CD4-positive, alpha-beta T cell treated with Interleukin-4 for 1 hour (primary cell): ENCODE measurements at places on chromosomes 11 and 22.

GRCh38 chr11:120180551-120181232, 30.1 kb upstream of the OAF start:
- no peak for DNase-seq

GRCh38 chr11:35065566-35065965, 73.4 kb upstream of the CD44 start:
- DNase-seq = no peak

GRCh38 chr11:30522536-30523243, 63.5 kb downstream of the MPPED2 start:
- no peak for DNase-seq

DNA sequence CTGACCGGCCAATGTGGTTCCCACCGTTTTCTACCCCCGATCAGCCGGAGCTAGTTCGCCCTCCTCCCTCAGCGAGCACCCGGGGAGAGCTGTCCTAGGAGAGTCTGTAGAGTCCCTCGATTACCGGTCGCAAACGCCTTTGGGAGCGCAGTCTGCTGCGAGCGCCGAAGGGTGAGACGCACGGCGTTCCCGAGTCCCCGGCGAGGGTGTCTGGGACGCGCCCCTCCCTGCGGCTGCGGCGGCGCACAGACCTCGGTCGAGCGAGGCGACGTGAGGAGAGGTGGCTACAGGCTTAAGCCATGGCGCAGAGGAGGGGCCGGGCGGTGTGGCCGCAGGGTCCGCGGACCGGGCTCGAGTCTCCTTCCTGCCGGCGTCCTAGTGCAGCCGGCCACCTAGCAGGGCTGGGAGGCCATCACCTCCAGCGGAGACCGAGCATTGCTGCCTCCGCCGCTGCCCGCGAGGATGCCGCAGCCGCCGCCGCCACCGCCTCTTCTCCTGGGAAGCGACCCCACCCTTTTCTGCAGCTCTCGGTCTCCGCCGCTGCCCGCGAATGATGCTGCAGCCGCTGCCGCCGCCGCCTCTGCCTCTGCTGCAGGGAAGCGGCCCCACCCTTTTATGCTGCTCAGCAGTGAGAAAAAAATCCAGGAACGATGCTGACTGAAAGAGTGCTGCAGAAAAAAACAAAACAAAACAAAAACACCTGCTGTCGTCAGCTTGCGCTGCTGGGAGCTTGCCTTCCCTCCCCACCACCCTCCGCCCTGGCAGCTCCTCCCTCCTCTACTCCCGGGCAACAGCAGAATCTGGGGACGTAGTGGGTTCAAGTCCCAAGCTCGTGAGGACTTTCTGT, at the start of gene MAP6:
Gene MAP6, minus strand, starts transcription at position 588 of the 847 bp plus-strand sequence. CDS start 669 bp downstream, outside the sequence.
- no peak for DNase-seq

- DNase-seq = no peak
Measured at GRCh38 chr11:46330563-46331281, 16.5 kb upstream of the DGKZ start.

GRCh38 chr22:43230971-43231723, 44.2 kb upstream of the TTLL12 start:
- peak; percentile 65 for DNase-seq

DNA sequence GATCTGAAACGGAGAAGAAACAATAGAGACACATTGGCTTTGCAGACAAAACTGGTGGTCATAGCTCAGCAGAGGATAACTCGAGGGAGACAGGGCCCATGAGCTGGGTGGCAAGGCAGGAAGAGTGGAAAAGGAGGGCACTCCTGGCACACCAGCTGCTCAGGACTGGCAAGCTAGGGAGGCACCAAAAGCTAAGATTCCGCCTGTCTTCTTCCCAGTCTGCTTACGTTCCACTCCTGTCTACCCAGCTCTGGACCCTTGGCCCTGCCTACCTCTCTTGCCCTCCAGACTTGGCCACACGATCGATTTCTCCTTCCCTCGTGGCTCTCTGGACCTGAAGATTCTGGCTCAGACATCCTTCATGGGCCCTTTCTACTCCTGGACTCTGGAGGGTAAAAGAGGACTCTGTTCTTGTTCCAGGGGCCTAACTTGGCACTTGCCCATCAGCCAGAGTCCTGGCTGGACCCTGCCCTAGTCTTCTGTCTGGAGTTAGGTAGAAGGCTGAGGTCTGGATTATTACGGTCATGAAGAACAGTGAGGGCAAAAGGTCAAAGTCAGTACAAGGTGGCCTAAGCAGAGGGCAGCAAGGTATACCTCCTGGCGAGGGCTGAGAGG, 115.2 kb upstream of the PITPNB start:
- no peak for DNase-seq

GRCh38 chr11:44537679-44538078, 27.8 kb upstream of the CD82 start:
- DNase-seq = no peak

- DNase-seq = no peak
Measured at GRCh38 chr11:94405062-94405833, 4.0 kb upstream of the GPR83 start.

DNA sequence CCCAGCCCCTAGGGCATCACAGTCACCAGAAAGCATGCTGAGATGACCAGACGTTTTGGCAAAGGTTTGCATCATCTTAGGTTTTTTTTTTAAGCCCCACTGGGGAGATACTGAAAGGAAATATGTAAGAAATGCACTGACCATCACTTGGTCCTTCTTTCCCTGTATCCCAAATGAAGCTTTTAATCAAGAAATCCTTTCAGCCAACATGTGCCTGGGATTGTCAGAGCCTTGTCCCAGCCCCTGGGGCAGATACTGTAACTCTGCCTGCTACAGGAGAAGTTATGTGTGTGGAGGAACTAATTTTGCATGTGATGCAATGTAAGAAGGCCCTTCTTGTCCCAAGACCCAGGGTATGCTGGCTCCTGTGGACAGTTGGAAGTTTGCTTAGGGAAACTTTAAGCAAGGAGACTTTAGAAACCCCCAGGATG, 65.6 kb downstream of the PPFIBP2 start:
- DNase-seq = no peak

DNA sequence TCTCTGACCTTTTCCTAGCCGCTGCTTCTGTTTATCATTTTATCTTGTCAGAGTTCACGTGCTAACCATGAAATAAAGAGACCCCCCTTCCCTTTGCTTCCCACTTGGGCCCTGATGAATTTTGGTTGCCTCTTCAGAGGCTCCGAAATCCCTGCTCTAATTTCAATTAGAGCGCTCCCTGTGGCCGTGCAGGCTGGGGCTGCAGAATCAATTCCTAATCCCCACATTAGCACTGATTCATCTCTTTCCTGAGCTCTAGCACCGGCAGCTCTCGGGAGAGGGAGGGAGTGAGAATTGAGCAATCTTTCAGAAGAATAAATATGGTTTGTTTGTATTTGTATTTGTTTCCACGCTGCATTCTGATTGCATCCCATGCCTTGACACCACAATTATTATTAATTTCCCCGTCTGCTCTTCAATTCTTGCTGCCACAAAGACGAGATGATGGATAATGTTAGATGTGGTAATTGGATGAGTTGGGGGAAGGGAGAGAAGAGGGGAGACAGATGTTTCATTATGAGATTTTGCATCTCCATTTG, 76.9 kb downstream of the NTM start:
- DNase-seq = no peak

- DNase-seq = peak; percentile 54
Measured at GRCh38 chr11:75263944-75264349, 23.4 kb downstream of the TPBGL start.

GRCh38 chr22:47221840-47222615, 459.6 kb downstream of the TBC1D22A start:
- no peak for DNase-seq

- no peak for DNase-seq
Measured at GRCh38 chr11:10778217-10778970, 27.3 kb downstream of the CTR9 start.

- DNase-seq = no peak
Measured at GRCh38 chr11:1330473-1330872, 21.0 kb upstream of the TOLLIP start.

DNA sequence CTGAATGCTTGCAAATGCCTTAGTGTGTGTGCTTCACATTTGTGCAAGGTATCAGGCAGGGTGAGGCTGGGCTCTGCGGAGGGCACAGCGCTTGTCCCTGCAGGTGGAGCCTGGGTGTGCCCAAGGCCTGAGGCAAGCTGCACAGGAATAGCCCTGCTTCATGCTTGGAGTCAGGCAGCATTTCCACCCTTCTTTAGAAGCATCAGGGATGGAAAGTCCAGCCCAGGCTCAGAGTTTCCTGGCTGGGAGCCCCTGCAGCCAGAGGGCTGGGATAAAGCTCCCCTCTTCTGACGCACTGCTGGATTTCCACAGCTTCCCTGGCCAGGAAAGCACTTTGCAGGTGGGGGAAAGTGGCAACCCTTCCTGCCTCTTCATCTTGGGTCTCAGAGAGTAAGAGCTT, 63.4 kb downstream of the GALNT18 start:
- DNase-seq = no peak

DNA sequence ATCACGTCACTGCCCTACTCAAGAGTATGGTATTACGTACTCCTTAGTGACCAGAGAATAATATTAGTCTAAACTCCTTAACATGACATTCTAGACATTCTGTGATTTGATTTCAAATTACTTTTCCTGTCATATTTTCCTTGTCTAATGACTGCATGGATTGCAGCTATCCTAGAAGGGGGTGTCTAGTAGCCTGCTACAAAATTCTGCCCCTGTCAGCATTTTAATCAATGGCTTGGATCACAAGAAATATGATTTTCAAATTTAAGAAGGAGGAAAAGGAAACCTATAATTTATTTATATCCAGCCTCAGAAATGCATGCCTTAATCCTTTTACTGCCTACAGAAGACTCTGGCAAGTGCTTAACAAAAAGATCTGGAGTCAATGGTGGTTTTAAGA, 216.8 kb downstream of the SWAP70 start:
- DNase-seq = no peak

DNA sequence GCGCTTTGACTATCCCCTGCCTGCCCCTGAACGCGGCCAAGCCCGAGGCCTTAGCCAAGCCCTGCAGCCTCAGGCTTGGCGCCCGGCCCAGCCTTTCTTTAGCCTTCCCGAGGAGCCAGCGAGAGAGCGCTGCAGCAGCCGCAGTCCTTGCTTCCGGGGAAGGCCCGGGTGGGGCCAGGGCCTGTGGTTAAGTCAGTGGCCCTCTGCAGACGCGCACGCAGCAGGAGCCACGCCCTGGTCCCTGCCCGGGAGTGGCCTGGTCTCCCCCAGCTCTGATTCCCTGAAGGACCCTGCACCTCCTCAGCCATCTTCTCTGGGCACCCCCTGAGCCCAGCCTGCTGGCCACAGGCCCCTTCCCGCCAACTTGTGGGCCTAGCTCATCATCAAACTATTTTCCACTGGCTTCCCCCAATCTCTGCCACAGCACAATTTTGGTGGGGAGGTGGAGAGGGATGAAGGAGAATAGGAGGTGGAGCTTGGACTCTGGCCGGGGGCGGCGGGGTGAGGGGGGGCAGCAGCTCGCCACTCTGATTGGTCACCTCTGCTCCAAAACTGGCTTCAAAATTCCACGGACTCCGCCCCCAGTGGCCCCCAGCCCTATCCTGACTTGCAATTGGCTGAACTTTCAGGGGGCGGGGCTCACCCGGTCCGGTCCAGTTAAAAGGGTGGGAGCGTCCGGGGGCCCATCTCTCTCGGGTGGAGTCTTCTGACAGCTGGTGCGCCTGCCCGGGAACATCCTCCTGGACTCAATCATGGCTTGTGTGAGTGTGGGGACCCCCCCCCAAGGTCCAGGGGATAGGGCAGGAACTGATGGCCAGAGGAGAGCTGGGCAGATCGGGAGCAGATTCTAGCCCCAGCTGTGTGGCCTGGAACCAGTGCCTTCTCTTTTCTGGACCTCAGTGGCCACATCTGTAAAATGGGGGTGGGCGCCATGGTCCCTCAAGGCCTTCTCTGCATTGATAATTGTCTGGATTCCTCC, at the start of gene LGALS1:
Gene LGALS1, plus strand, starts transcription at position 686 of the 979 bp plus-strand sequence. Its CDS starts 67 bp downstream, at position 753.
- peak; percentile 81 for DNase-seq

GRCh38 chr11:44860346-44860745, 90.3 kb downstream of the TP53I11 start:
- peak; percentile 1 for DNase-seq

DNA sequence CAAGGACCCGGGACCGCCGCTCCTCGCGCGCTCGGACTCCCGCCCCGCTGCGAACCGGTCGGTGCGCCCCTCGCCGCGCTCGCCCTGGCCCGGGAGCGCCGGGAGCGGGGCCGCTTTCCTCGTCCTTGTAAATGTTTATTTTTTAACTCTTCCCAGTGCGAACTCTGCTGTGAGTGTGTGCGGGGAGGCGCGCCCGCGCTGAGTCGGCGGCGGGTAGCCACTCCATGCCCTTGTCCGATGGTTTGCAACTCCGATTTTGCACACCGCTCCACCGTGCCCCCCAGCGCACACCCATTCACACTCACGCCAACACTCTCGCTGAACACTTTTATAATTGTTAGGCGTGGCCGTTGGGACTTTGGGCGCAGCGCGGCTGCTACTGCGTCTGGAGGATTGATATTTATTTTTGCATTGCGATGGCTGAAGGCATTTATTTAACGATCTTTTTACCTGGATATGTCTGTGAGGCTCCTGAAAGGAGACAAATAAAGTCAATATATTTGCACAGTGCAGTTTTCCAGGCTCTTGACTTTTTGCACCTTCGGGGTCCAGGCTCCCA, 1.0 kb downstream of the C11orf96 start:
- DNase-seq = no peak

DNA sequence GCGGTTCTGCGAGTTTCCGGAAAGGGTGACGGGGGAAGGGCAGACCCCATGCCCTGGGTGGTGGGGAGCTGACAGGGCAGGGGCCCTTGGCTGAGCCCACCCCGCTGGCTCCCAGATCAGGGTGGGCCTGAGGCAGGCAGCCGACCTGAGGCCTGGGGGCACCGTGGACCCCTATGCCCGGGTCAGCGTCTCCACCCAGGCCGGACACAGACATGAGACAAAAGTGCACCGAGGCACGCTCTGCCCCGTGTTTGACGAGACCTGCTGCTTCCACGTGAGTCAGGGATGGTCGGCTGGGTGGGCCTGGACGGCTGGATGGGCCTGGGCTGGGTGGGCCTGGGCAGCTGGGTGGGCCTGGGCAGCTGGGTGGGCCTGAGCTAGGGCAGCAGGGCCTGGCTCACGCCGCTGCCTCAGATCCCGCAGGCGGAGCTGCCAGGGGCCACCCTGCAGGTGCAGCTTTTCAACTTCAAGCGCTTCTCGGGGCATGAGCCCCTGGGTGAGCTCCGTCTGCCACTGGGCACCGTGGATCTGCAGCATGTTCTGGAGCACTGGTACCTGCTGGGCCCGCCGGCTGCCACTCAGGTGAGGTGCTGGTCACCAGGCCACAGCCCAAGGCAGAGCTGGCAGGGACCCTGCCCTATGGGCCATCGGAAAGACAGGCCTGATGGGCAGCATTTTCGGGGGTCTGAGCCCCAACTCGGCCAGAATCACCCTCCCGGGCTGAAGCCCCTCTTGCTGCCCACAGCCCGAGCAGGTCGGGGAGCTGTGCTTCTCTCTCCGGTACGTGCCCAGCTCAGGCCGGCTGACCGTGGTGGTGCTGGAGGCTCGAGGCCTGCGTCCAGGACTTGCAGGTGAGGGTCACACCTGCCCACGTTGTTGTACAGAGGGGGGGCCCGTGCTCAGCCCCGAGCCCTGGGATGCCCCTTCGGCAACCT, 1.5 kb downstream of the SYT8 start:
- DNase-seq = no peak

DNA sequence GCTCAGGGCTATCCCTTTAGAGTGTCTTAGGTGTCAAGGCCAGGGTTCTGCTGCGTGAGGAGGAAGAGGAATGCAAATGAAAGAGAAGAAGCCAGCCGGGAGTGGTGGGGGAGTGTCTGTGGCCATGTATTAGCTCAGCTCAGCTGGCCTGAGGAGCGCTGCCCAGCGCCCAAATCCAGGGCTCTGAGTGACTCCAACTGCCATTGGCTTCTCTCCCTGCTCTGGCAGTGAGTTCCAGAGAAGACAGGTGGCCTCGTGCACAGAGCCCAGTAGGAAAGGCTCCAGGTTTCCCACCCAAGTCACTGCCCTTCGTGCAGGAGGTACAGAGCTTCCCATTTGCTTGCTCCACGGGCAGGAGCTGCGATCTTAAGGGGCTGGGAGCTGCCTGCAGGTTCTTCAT, 302.0 kb downstream of the KIRREL3 start:
- DNase-seq = no peak
